Ureter (tissue), 1 donor: ENCODE measurements at places on chromosomes 13 and 19. TPM values are rescaled to one million over a fixed set of nuclear protein-coding genes. Genes with fewer than 3 reads are reported as not detected.

C5AR2 gene
- total RNA-seq, result 2.1 TPM

SLC25A15 gene
- 5.2 TPM for total RNA-seq

GRCh38 chr13:71278512-71278911 lies 588.5 kb downstream of the DACH1 start:
- DNase-seq, result no peak

GRCh38 chr19:56972291-56972841 lies 131.8 kb upstream of the PEG3 start:
- DNase-seq, result no peak

PSG6 gene
- not detected for total RNA-seq

DNA sequence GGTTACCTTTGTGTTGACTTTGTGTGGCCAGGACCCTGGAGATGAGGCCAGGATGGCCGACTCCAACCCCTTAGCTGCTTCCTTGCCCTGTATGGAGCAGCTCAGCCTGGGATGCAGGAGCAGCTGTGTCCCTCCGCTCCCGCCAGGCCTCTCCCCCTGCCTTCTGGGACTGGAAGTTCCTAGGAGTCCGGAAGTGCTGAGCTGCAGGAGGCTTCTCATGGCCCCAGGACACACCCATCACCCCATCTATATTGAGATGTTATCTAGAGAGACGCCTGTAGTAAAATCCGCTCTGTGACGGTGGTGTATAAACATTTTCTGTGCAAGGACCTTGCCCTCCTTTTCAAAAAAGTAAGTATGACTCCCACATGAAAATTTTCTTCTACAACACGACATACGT lies 27.0 kb downstream of the WTIP start:
- DNase-seq, result peak; percentile 40

DNA sequence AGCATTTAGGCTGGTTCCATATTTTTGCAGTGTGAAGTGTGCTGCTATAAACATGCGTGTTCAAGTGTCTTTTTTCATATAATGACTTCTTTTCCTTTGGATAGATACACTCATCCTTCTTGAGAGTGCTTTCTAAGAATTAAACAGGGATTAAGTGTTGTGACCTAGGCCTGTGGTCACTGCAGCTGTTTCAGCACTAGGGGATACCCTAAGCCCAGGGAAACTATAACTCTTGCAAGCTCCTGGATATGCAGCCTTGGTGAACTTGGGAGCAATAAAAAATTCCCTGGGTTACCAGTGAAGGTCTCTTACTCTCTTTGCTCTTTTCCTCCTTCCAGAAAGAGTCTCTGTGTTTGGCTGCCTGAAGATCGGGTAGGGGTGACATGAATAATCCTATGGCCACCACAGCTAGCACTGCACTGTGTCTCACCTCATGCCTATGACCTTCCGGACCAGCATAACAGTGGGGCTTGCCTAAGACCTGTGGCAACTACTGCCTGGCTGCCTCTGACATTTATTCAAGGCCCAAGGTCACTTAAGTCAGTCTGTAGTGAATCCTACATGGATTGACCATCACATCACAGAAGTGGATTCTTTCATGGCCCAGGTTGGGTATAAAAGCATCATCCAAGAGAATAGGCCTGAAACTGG lies 799.7 kb downstream of the DACH1 start:
- DNase-seq, result no peak

PIBF1 gene
- total RNA-seq, result 36.4 TPM

- DNase-seq, result no peak
Observed at GRCh38 chr13:57030671-57031070, 110.0 kb upstream of the PRR20A start.

DNA sequence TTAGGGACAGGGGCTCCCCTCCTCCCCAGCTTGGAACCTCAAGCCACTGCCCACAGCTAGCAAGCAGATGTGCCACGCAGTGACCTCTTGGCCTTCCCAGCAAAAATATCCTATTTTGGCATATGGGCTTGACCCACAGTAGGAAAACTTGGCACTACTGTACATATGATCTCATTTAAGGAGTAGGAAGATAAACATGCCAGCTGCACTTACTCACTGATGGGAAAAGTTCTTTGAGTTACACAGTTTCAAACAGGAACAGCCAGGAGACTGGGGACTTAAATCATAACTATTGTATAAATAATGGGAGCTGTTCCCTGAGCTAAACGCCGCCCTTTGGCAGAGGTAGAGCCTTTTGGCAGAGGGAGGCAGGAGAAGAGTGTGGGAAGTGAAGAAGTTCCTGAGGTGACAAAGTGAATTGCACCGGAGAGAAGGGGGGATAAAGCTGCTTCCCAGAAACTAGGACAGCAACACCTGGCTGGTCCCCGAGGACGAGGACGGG lies 6.1 kb downstream of the SACS start:
- peak; percentile 64 for DNase-seq

VN1R4 gene
- not detected for total RNA-seq

ZNF223 gene
- 16.9 TPM for total RNA-seq

GRCh38 chr19:11138601-11139300 lies 16.8 kb downstream of the SPC24 start:
- peak; percentile 74 for DNase-seq

- DNase-seq, result no peak
Observed at GRCh38 chr13:45373162-45373547, 32.2 kb upstream of the TPT1 start.

FAM216B gene
- total RNA-seq, result not detected

DNA sequence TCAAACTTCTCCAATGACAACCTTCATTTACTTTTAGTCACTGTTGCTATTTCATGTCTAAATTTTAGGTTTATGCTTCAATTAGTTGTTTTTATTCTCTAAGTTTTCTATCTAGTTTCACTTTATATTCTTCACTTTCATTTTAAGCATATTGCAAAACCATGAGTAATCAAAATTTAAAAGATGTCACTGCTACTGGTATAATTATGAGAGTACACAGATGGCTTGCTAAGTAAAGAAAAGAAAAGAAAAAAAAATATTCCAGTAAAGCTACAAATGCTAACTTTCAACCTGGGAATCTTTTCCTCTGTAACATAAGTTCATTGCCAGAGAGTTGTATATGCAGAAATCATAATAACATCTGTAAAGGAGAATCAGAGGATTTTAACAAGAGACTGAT lies 1624.7 kb downstream of the PCDH9 start:
- DNase-seq, result no peak

DNA sequence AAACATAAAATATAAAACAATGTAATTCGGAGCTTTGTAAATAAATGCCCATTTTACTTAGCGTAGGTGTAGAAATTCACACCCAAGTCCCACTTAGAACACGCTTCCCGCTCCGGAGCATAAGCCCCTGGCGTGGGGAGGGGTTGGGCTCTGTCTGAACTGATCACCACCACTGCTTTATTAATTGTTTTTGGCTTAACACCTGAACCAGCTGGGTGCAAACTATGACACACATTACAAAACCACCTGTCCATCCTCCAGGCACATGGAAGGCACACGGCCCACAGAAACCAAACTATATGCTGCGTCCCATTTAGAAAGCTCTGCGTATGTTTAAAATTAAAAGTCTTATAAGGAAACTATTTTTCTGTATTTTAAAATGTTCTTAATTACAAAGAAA lies 25.9 kb downstream of the RASA3 start:
- DNase-seq, result no peak
